ENCODE measurements at places on chromosomes 3 and 15. TPM values are rescaled to one million over a fixed set of nuclear protein-coding genes. Genes with fewer than 3 reads are reported as not detected.

SLC38A3 gene
- 6.0 TPM for total RNA-seq

CCR1 gene
- not detected for total RNA-seq

FES gene
- total RNA-seq: 0.64 TPM

SCG5 gene
- 0.67 TPM for total RNA-seq

NPAP1 gene
- total RNA-seq: not detected

ATP10A gene
- total RNA-seq: 0.31 TPM

FANCD2OS gene
- total RNA-seq: not detected

GPR171 gene
- not detected for total RNA-seq

SLC9C1 gene
- total RNA-seq: not detected

CGNL1 gene
- 3.5 TPM for total RNA-seq

RCCD1 gene
- total RNA-seq: 23.6 TPM

ANP32A gene
- 226 TPM for total RNA-seq

PRSS50 gene
- total RNA-seq: 0.13 TPM

HHATL gene
- not detected for total RNA-seq

ZNF80 gene
- total RNA-seq: not detected

RASL12 gene
- 0.67 TPM for total RNA-seq

HERC2 gene
- 69.7 TPM for total RNA-seq

CEMIP gene
- 0.46 TPM for total RNA-seq

MAGEL2 gene
- total RNA-seq: not detected

GNAI2 gene
- 170 TPM for total RNA-seq

DUOXA2 gene
- total RNA-seq: not detected

NOX5 gene
- 0.26 TPM for total RNA-seq

TMOD2 gene
- 1.7 TPM for total RNA-seq

CHRNA7 gene
- total RNA-seq: 3.3 TPM

PLCH1 gene
- total RNA-seq: 0.03 TPM

MTMR10 gene
- 19.5 TPM for total RNA-seq

DYNLT2B gene
- total RNA-seq: 41.4 TPM

P2RY14 gene
- not detected for total RNA-seq

TLR9 gene
- total RNA-seq: not detected

MRAS gene
- total RNA-seq: 14.2 TPM

GCSAM gene
- 0.08 TPM for total RNA-seq

TERC gene
- 6.0 TPM for total RNA-seq

RSRC1 gene
- total RNA-seq: 49.4 TPM

TICRR gene
- 20.5 TPM for total RNA-seq

A4GNT gene
- total RNA-seq: not detected

EPM2AIP1 gene
- 7.3 TPM for total RNA-seq

PPP1R14D gene
- total RNA-seq: 0.64 TPM

KIF7 gene
- 6.5 TPM for total RNA-seq

GOLGA6L9 gene
- total RNA-seq: 5.8 TPM

ATP13A4 gene
- total RNA-seq: not detected

UNC13C gene
- total RNA-seq: not detected

VIPR1 gene
- total RNA-seq: 0.41 TPM

SOX14 gene
- not detected for total RNA-seq

TEX55 gene
- total RNA-seq: not detected
